Calu3 (cell line): ENCODE measurements at places on chromosomes 5 and 9. TPM values are rescaled to one million over a fixed set of nuclear protein-coding genes. Genes with fewer than 3 reads are reported as not detected.

Gene GALNT12
- 49.2 and 51.2 TPM in 2 replicates for total RNA-seq

Gene ARID3C
- not detected in 2 replicates for total RNA-seq

Gene C9orf85
- 8.3 and 9.8 TPM in 2 replicates for total RNA-seq

Gene MARCHF11
- total RNA-seq = not detected in 2 replicates

- no peak for DNase-seq
These were observed 34.2 kb downstream of the CDK7 start for GRCh38 chr5:69268899-69269298.

DNA sequence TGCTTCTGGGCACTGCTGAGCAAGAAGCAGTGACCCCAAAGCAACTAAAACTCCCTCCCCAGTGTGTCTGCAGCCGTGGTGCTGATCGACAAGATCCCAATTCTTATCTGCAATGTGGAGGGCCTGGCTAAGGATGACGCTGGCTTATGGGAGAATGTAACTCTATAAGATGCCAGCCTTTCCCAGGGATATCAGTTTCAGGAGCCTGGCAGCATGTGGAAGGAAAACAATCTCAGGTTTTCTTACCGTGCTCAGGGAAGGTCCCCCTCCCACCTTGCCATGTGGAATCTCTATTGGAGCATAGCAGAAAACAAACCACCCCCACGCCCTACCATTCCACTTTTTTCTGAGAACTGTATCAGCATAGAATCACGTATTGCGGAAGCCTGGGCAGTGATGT is 87.7 kb upstream of the PTPN3 start:
- no peak for DNase-seq

GRCh38 chr5:27908341-27908740 is 870.0 kb upstream of the CDH9 start:
- DNase-seq = no peak

GRCh38 chr5:132767150-132767549 is 9.9 kb downstream of the SEPTIN8 start:
- no peak for DNase-seq

DNA sequence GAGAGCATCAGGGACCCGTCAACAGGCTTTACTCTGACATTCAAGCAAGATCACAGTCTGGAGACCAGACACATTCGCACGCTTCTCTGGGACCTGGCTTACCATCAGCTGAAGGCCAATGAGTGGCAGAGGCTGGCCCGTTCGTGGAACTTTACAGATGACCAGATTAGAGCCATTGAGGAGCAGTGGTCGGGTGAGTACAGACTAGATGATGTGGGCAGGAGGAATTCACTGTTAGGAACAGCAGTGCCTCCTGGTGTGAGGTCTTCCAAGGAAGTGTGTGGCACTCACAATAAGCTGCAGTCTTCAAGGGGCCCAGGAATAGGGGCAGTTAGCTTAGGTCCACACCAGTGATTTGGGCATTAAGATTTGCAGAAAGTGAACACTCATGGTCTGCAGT is 50.4 kb downstream of the POC5 start:
- no peak for DNase-seq

GRCh38 chr9:99185934-99186333 is 35.8 kb downstream of the ALG2 start:
- DNase-seq = no peak

GRCh38 chr5:40615586-40616170 is 64.0 kb upstream of the PTGER4 start:
- no peak for DNase-seq

DNA sequence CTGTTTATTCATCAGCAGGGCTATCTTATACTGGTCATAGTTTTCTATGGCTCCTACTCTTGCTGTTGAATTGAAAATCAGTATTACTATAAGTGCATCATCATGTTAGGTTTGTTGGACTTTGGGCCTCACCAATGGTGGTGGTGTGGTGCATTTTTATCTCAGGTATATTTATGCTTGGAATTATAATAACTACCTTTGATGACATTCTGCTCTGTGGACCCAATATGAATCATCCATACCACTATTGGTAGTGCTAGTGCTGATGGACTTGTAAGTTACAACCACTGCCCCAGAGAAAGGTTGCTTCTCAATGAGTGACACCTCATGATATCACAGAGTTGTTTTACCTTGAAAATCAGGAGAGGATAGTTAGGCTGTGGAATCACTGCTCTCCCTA is 28.0 kb downstream of the IL9 start:
- DNase-seq = no peak

GRCh38 chr5:15421921-15422412 is 78.0 kb upstream of the FBXL7 start:
- no peak for DNase-seq

GRCh38 chr5:138029501-138029900 is 3.4 kb downstream of the FAM13B start:
- no peak for DNase-seq

GRCh38 chr5:68519143-68519542 is 303.6 kb downstream of the PIK3R1 start:
- no peak for DNase-seq

GRCh38 chr9:129464972-129465833 is 155.7 kb downstream of the C9orf50 start:
- DNase-seq = no peak

DNA sequence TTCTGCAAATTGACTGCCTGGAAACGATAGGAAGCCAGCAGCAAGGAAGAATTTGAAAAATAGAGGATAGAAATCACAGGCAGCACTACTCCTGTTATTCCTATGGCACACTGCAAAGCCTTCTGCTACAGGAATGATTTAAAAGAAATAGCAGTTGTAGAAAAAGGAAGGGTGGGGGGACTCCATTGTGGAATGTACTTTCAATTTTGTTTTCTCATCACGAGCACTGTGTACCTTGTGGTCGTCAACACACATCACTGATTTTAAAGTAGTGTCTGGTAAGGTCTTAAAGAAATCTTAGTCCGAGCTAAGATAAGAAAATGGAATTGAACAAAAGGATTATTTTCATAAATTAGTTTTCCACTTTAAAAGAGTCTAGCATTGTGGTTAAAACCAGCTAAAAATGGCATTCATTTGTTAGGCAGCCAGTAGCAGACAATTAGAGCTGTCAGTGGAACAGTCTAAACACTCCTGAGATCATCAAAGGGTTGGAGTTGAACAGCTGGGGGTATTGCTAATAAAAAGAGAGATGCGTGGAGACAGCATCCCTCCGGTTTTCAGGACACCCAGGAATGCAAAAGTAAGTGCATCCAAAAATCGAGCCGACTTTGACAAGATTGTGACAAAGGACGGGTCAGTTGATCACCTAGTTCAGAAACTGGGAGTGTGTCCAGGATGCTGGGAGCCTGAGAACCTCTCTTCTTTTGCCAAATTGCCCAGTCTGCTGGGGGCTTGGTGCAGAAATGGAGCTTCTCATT is 97.8 kb upstream of the WWC1 start:
- no peak for DNase-seq
